ENCODE measurements at places on chromosomes 13 and 19.

DNA sequence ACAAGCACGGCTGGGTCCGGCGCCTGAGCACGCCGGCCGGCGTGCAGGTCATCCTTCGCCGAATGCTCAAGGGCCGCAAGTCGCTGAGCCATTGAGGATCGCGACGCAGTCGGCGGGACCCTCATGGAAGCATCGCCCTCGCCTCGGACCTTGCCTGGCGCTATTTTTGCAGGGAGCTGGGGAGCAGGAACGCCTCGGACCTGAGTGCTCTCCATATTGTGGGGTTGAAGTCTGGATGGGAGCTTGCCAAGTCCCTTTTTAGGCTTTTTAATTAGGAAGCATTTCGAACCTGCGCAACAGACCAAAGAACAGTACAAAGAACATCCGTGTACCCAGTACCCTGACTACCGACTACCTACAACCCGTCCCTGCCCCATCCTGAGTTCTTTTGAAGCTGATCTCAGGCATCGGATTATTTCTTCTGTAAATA lies 628 bp downstream of the MRPL34 start:
- no peak for DNase-seq

- no peak for DNase-seq
These were observed 1280.0 kb downstream of the EFNB2 start for GRCh38 chr13:105255472-105255871.

DNA sequence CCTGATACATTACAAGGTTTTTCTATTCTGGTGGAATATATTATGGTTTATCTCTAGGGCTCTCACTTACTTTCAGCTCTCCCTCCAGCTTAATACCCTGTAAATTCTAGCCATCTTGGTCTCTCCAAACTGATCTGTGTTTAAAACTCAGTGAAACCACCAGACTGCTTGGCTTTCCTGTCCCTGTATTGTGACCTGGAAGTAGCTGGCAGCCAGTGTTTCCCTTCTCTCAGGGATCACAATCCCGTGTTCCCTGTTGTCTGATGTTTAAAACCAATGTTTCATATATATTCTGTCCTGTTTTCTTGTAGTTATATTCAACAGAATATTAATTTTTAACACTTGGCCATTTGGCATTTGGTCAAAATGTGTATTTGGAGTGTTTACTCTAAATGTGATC lies 8.0 kb downstream of the AKAP11 start:
- no peak for DNase-seq

- no peak for DNase-seq
These were observed 54.9 kb upstream of the SACS start for GRCh38 chr13:23488442-23488841.

DNA sequence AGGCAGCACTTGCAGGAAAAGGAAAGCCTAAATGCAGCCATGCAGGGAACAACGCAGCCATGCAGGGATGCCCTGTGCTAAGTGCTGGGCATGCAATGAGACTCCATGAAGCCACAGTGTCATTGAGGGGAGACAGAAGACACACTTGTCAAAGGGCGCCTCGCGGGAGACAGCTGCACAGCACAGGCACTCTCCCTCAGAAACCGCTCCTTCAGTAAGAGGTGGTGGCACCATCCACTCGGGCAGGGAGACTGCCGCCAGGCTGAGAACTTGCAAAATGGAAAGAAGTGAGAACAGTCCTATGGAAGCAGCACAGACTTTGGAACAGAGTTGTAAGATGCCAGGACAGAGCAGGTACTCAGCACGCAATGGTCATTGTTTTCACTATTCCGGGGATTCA lies 51.1 kb downstream of the GGACT start:
- DNase-seq: no peak

DNA sequence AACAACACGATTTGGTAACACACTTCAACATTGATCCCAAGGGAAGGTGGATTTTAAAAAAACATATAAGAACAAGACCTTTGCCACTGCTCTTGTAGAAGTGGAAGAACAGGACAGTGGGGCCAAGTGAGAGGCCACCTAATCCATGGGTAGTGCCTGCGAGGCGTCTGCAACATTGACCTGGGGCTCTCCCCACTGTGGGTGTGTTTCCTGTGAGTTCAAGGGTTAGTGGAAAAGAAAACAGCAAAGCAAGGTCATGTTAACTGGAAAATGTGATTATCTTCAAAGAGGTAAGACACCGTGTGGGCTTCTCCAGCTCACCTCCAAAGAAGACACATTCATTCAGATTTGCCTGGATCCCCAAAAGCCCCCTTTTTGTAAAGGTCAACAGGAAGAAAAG lies 327.0 kb downstream of the UQCRFS1 start:
- no peak for DNase-seq

DNA sequence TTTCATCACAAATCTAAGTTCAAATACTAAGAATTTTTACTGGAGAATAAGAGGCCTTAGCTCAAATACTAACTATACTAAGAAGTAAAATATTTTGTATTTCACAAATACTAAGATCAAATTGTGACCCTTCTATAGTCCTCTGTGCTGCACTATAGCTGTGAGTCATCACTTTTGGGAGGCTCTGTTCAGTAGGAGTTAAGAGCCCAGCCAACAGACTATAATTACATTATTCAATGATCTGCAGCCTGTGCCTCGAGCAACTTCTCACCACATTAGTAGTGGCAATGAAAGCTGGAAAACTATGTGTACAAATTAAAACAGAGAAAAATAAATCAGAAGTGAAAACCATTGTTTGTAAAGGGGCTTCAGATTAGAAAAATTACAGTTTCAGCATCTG lies 147.3 kb upstream of the GPC6 start:
- DNase-seq: no peak

- DNase-seq: no peak
These were observed 13.2 kb upstream of the EID2 start for GRCh38 chr19:39553082-39553652.

GRCh38 chr13:32041429-32041828 lies 9.9 kb downstream of the FRY start:
- DNase-seq: no peak

GRCh38 chr19:18543814-18544475 lies 572 bp upstream of the FKBP8 start:
- peak; percentile 81 for DNase-seq

GRCh38 chr13:113850722-113851479 lies 13.0 kb downstream of the GAS6 start:
- DNase-seq: no peak

GRCh38 chr13:47033216-47033615 lies 136.4 kb upstream of the HTR2A start:
- no peak for DNase-seq

- DNase-seq: peak; percentile 57
These were observed 1.8 kb downstream of the KMT2B start for GRCh38 chr19:35719402-35720162.

DNA sequence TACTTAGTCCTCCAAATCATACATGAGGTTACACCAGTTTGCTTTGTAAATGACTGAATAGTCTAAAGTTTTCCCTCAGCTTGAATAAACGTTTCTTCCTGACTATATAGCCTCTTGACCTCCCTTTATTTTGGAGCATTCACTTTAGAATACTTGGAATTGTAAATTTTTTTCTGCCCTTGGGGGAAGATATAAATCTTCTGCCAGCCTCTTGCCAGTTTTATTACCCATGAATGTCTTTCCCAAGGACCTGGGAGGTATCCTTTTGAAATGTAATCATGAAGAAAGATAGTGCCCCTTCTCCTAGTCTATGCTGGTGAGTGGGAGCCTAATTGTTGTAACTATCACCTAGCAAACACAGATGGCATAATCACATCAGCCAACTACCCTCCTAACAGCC lies 2033.9 kb upstream of the PCDH20 start:
- no peak for DNase-seq

GRCh38 chr13:62309904-62310303 lies 894.3 kb upstream of the PCDH20 start:
- DNase-seq: peak; percentile 6

DNA sequence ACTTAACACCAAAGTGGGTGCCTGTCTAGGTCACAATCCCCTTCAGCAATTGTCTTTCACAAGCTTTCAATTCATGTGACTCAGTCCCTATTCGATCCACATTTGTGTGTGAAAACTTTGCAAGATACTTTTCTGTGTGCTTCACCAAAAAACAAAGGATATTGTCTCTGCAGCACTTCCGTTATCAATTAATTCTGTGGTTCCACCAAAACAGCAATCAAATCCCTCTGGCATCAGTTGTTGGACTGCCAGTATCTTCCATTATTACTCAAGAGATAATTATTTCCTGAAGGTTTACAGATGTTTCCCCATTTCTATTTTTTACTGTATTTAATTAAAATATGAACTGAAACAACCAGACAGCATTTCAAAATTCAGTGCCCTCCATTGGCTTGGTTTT lies 481.4 kb downstream of the SUCLA2 start:
- DNase-seq: no peak

GRCh38 chr19:46493236-46494145 lies 2.2 kb downstream of the PNMA8B start:
- peak; percentile 88 for DNase-seq

DNA sequence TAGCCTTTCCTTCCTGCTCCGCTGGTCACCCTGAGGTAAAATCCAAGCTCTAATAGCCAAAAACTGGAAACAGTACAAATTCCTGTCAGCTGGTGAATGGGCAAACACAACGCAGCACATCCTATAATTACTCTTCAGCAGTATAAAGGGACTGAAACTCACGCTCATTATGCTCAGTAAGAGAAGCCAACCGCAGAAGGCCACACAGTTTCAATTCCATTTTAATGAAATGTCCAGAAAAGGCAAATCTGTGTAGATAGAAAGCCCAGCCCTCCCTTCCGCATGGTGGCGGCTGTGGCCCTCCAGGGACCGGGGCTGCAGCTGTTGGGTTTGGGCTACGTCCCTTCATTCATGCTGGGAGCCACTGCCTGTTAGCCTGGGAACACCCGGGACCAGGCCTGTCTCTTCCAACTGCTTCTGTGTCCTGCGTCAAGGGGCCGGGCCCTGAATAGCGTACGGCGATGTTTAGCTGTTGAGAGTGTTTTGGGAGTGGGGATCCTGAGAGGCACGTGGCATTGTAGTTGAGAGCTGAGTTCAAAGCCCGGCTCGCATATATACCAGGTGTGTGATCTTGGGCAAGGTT lies 23.5 kb downstream of the NKPD1 start:
- DNase-seq: peak; percentile 59

- DNase-seq: peak; percentile 26
These were observed 929.3 kb upstream of the SLITRK5 start for GRCh38 chr13:86741762-86742285.

DNA sequence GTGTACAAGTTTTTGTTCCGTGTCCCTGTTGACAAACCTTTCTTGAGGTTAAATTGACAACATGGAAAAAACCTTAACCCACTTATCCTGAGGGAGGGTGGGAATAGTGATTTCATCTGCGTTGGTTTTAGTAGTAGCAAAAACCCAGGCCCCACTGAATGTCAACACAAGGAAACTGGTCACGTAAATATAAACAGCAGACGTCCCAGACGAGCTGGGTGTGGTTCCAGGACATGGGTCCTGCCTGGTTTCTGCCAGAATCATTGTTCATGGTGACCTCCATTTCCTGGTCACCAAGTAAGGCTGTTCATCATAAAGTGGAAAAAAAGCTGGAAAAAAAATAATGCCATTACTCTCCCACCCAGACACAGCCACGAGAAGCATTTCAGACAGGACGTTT lies 16.9 kb upstream of the F2RL3 start:
- DNase-seq: no peak

- no peak for DNase-seq
These were observed 264.7 kb downstream of the DACH1 start for GRCh38 chr13:71602344-71602743.

DNA sequence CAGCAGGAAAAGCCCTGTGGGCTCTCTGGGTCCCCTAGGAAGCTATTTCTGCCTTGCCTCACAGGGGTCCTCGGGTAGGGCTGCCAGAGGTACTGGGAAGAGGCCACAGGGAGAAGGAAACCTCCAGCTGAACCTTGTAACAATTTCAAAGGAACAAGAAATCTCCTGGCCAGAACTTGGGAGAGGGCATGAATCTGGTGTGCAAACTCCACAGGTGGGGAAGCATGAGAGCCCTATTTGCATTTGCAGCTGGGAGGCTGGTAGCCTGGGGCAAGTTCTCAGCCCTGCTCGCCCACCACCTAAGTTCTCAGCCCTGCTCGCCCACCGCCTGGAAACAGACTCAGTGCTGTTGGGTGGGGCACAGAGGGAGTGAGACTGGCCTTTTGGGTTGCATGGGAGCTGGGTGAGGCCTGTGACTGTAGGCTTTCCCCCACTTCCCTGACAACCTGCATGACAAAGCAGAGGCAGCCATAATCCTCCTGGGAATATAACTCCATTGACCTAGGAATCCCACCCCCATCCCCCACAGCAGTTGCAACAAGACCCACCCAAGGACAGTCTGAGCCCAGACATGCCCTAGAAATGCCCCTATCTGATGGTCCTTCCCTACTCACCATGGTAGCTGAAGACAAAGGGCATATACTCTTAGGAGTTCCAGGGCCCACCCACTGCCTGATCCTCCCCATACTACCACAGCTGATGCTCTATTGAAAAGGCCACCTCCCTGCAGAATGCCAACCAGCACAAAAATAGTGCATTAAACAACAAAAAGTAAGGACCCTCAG lies 11.7 kb downstream of the UGGT2 start:
- no peak for DNase-seq

DNA sequence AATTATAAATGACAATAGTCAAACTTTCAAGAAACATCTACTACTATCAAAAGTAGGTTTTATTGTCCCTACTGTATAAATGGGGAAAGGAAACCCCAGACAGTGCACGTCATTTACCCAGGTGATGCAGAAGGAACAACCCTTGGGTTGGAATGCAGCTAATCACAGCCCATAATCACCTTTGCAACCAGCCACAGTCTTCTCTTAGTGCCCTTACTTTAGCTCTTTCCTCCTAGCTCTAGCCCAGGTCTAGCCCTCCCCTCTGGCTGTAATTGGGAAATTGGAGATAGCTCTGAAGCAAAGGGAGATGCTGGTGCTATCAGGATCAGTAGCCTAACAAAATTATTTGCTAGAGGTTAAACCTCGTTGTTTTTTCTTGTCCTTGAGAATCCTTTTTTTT lies 25.5 kb upstream of the TSC22D1 start:
- DNase-seq: no peak

- DNase-seq: no peak
These were observed 84.5 kb downstream of the EFNB2 start for GRCh38 chr13:106450991-106451390.

- DNase-seq: no peak
These were observed 122.5 kb downstream of the STK24 start for GRCh38 chr13:98454389-98454881.

GRCh38 chr19:16637535-16637934 lies 9.5 kb upstream of the MED26 start:
- DNase-seq: no peak

DNA sequence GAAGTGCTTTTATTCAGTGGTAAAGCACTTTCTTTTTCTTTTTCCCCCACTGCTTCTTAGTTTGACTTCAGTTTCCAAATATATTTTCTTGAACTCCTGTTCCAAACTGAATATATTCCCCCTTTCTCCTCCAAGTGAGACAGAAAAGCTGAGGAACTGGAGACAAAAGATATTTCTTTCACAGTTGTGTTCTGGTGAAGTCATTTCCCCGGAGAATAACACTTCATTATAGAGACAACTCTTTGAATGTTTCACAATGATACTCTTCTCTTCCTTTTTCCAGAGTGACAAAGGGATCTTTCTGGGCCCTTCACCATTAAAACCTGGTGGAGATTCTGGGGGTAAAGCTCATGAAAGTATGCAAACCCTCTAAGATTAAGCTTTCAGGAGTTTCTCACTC lies 860.8 kb upstream of the SLITRK5 start:
- DNase-seq: no peak
